ENCODE measurements at places on chromosomes 7 and 10. TPM values are rescaled to one million over a fixed set of nuclear protein-coding genes. Genes with fewer than 3 reads are reported as not detected.

HKDC1 gene
- total RNA-seq: 0.54 TPM

NEUROD6 gene
- total RNA-seq: not detected

GCC1 gene
- total RNA-seq: 19.2 TPM

FIS1 gene
- 154 TPM for total RNA-seq

MCM10 gene
- total RNA-seq: 4.1 TPM

CYP3A4 gene
- total RNA-seq: not detected

LRMDA gene
- 9.5 TPM for total RNA-seq

SGCE gene
- total RNA-seq: 31.2 TPM

NODAL gene
- total RNA-seq: not detected

MTG1 gene
- 29.1 TPM for total RNA-seq

SLC13A1 gene
- not detected for total RNA-seq

GIMAP4 gene
- total RNA-seq: not detected

TAF5 gene
- total RNA-seq: 4.3 TPM

BMI1 gene
- total RNA-seq: 79.6 TPM

BAMBI gene
- 24.8 TPM for total RNA-seq

CALCR gene
- not detected for total RNA-seq

DYDC2 gene
- not detected for total RNA-seq

All from articular chondrocyte of knee joint (primary cell).